Nephron progenitor cell (in vitro differentiated cells): ENCODE measurements at places on chromosomes 16 and 17.
A peak's percentile ranks its signal among the peaks of the same experiment; 100 is the strongest.

DNA sequence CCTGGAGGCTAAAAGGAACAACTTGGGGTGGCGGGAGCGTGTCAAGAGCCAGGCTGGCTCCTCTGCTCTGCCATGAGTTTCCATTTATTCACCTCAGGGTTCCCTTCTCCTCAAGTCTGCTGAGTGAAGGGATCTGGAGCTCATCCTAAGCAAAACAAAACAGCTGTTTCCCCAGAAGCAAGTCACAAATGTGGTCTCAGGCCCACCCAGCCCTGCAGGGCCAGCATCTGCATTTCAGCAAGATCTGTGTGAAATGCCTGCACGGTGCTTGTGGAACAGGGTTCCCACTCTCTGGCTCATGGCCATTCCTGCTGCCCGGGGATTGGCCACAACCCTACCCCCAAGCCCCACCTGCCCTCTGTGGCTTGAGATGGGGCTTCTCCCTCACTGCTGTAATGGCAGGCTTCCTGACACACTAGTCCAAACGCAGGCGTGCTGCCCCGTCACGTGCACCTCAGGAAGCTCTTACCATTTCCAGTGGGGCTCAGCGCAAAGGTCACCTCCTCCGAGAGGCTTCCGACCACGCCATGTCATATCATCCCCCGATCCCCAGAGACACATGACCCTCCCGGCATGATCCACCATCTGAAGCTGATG lies 2.3 kb downstream of the SLC38A8 start:
- peaks cover 32% of the 10 kb centered on the region for H3K27me3 ChIP-seq
- peaks cover 61% of the 10 kb centered on the region for H3K4me1 ChIP-seq
- H3K4me3 ChIP-seq, result peak overlapping the region; percentile 8
- peak overlapping the region; percentile 85 for H3K27ac ChIP-seq
- H3K36me3 ChIP-seq, result peaks cover 4% of the 10 kb centered on the region
- DNase-seq, result no peak

DNA sequence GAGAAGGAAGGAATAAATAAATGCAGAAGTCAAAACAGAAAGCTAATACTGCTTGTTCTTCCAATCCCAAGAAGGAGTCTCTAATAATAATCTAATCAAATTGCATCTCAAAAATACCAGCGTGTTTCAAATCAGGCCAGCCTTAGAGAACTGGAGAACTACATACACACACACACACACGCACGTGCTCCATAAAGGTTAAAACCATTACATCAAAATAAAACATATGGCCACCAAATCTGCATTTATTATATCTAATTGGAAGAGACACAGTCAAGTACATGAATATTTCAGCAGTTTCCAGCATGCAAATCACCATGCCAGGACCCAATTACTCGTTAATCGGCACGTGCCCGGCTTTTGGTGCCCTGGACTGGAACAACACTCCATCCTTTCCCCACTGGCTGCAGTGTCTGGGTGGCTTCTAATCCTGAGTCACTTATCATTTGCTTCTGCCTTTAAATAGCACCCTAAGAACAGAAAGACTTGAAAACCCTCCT lies 20.4 kb upstream of the KDM8 start:
- no peak overlapping the region for H3K4me3 ChIP-seq
- H3K27me3 ChIP-seq, result peaks cover 33% of the 10 kb centered on the region
- H3K4me1 ChIP-seq, result peaks cover 12% of the 10 kb centered on the region
- no peak for DNase-seq

DNA sequence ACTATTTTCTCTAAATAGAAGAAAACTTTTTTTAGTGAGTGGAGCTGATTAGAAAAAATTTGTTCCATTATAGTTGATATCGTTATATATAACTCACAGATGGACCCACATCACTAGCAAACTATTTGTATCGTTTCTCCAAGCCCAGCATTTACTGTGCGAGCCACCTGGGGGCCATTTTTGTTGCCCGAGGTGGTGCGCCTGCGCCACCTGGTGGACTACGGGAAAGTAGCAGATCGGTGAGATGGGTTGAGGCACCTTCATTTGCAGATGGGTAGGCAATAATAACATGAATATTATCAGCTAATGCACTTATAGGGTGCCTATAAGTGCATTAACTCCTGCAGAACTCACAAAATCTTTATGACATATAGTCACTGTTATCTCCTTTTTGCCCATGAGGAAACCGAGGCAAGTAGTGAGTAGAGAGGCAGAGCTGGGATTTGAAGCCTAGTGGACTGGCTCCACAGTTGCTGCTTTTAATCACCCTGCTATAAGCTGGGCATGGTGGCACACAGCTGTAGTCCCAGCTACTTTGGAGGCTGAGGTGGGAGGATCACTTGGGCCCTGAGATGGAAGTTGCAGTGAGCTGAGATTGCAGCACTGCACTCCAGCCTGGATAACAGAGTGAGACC lies 23.2 kb upstream of the NTN1 start:
- peak; percentile 75 for DNase-seq
- no peaks in the 10 kb centered on the region for H3K36me3 ChIP-seq
- peaks cover 39% of the 10 kb centered on the region for H3K27me3 ChIP-seq
- no peak overlapping the region for H3K4me3 ChIP-seq

DNA sequence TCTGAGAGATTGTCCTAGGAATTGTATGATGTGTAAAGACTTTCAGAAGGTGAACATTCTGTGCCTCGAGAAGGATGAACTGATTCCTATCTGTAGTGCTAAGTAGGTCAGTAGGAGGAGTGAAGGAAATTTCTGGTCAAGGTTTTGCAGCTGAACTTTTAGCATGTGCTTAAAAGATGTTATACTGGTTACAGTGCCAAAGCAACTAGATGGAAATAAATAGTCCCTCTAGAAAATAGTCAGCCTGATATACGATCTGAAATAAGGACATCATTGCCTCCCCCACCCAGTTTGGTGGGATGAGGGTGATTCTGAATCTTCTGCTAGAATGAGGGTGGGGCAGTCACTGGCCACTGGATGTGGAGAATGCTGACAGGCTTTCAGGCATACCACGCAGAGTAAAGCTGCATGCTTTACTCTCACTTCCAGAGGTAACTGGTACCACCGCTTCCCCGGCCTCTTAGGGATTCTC lies 57.2 kb upstream of the VPS4A start:
- peaks cover 38% of the 10 kb centered on the region for H3K36me3 ChIP-seq
- peak overlapping the region; percentile 86 for H3K27ac ChIP-seq
- peaks cover 3% of the 10 kb centered on the region for H3K4me1 ChIP-seq
- no peak for DNase-seq
- H3K27me3 ChIP-seq, result no peaks in the 10 kb centered on the region
- H3K4me3 ChIP-seq, result no peak overlapping the region

DNA sequence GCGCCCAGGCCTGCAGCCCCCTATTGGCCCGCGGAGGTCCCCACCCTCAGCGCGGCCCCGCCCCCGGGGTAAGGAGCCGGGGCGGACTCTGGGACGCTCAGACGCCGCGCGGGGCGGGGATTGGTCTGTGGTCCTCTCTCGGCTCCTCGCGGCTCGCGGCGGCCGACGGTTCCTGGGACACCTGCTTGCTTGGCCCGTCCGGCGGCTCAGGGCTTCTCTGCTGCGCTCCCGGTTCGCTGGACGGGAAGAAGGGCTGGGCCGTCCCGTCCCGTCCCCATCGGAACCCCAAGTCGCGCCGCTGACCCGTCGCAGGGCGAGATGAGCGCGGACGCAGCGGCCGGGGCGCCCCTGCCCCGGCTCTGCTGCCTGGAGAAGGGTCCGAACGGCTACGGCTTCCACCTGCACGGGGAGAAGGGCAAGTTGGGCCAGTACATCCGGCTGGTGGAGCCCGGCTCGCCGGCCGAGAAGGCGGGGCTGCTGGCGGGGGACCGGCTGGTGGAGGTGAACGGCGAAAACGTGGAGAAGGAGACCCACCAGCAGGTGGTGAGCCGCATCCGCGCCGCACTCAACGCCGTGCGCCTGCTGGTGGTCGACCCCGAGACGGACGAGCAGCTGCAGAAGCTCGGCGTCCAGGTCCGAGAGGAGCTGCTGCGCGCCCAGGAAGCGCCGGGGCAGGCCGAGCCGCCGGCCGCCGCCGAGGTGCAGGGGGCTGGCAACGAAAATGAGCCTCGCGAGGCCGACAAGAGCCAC lies at the start of gene NHERF1:
TSS of gene NHERF1 (plus strand) at position 100 of the 750 bp plus-strand sequence. CDS start at position 319, 219 bp downstream.
- H3K4me1 ChIP-seq, result peaks cover 83% of the 10 kb centered on the region
- H3K4me3 ChIP-seq, result peak within 1 kb of the TSS; percentile 100
- peaks cover 3% of the 10 kb centered on the region for H3K27me3 ChIP-seq
- DNase-seq, result peak; percentile 98

DNA sequence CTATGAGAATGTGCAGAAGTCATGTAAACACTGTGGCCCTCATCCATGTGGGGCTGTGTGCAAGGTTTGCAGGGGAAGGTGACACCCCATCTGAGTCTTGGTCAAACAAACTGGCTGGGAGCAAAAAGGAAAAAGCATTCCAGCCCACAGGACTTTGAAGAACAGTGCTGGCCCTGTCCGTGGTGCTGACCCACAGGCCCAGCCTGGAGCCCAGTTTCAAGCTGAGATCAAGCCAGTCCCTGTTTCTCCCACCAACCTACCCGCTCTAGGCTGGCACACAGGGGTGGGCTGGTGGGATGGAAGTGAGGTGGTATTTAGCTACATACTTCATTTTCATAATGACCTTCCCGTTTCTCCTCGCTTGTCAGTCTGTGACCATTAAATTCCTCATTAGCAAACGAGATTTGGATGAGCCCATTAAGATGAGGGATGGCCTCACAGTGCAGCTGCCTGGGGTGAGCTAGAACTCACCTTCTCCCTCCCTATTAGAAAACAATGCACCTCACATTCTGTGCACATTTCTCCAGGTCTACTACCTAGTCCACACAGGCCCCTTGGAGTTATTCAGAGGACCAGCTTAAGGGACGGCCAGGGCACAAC lies 12.6 kb upstream of the RPL38 start:
- DNase-seq, result peak; percentile 76
- H3K4me3 ChIP-seq, result no peak overlapping the region
- peaks cover 47% of the 10 kb centered on the region for H3K4me1 ChIP-seq
- peaks cover 29% of the 10 kb centered on the region for H3K27me3 ChIP-seq

- no peaks in the 10 kb centered on the region for H3K4me1 ChIP-seq
- peak; percentile 65 for DNase-seq
- peaks cover 50% of the 10 kb centered on the region for H3K27me3 ChIP-seq
- no peak overlapping the region for H3K27ac ChIP-seq
These were observed 154.5 kb downstream of the CBLN1 start for GRCh38 chr16:49127103-49127502.

DNA sequence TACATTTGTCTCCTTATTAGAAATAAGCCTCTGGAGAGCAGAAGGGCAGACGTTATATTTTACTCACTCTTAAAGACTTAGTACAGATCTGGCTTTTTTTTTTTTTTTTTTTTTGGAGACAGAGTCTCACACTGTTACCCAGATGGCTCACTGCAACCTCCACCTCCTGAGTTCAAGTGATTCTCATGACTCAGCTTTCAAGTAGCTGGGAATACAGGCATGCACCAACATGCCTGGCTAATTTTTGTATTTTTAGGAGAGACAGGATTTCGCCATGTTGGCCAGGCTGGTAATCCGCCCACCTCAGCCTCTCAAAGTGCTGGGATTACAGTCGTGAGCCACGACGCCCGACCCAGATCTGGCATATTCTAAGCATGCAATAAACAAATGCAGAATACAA lies 36.4 kb upstream of the TMEM97 start:
- peaks cover 8% of the 10 kb centered on the region for H3K4me1 ChIP-seq
- H3K27me3 ChIP-seq, result peaks cover 7% of the 10 kb centered on the region
- DNase-seq, result no peak
- peak overlapping the region; percentile 68 for H3K27ac ChIP-seq
- H3K4me3 ChIP-seq, result no peak overlapping the region
- no peaks in the 10 kb centered on the region for H3K36me3 ChIP-seq

- peaks cover 27% of the 10 kb centered on the region for H3K4me1 ChIP-seq
- peak overlapping the region; percentile 49 for H3K4me3 ChIP-seq
- peak; percentile 72 for DNase-seq
- no peaks in the 10 kb centered on the region for H3K36me3 ChIP-seq
These were observed 138.7 kb upstream of the RPH3AL start for GRCh38 chr17:491086-492021.

DNA sequence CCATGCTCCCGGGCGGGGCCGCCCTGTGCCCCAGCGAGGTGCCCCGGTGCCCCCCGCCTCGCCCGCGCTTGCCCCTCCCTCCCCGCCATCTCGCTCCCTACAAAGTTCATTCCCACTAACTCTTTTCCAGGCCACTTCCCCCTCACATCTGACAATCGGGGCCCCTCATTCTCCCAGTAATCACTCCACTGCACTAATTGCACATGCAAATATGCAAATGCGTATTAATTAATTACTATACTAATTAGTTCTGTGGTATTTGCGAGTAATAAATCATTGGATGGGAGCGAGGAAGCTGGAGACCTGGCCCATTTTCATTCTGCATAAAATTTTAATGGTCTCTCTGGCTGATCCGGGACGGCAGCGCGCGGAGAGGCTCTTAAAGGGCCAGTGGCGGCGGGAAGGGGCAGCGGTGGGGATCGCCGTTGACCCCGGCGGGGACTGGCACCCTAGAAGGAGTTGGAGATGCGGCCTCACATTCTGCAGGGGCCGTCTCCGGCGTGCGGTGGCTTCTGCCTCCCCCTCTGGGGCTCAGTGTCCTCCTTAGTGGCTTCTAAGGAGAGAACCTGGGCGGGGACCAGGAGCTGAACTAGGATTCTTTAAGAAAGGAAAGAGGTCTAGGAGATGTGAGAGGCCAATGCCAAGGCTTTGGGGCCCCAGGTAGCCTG lies 8.4 kb upstream of the PPP1R1B start:
- no peak overlapping the region for H3K27ac ChIP-seq
- H3K4me1 ChIP-seq, result no peaks in the 10 kb centered on the region
- no peak for DNase-seq
- peaks cover 91% of the 10 kb centered on the region for H3K27me3 ChIP-seq
- no peaks in the 10 kb centered on the region for H3K36me3 ChIP-seq
- peak overlapping the region; percentile 82 for H3K4me3 ChIP-seq

GRCh38 chr16:31712064-31712540 lies 161.5 kb upstream of the ZNF267 start:
- H3K27ac ChIP-seq, result no peak overlapping the region
- H3K27me3 ChIP-seq, result peaks cover 3% of the 10 kb centered on the region

- peaks cover 5% of the 10 kb centered on the region for H3K4me1 ChIP-seq
- no peak within 1 kb of the TSS for H3K27ac ChIP-seq
- no peaks in the 10 kb centered on the region for H3K36me3 ChIP-seq
- H3K4me3 ChIP-seq, result peak within 1 kb of the TSS; percentile 63
- peak; percentile 62 for DNase-seq
- H3K27me3 ChIP-seq, result peaks cover 90% of the 10 kb centered on the region
These were observed at the start of gene SCNN1G for GRCh38 chr16:23182679-23183542. SCNN1G (plus strand) TSS chr16:23182745; CDS start chr16:23186272, 3,527 bp downstream.
